ENCODE measurements at places on chromosomes 5 and 9. TPM values are rescaled to one million over a fixed set of nuclear protein-coding genes. Genes with fewer than 3 reads are reported as not detected.
A peak's percentile ranks its signal among the peaks of the same experiment; 100 is the strongest.

GRCh38 chr9:3321186-3321585 is 204.6 kb downstream of the RFX3 start:
- DNase-seq: no peak

GRCh38 chr5:78005021-78005785 is 229.1 kb upstream of the TBCA start:
- no peak for DNase-seq

- DNase-seq: no peak
Observed at GRCh38 chr9:11874414-11874813, 818.8 kb upstream of the TYRP1 start.

DNA sequence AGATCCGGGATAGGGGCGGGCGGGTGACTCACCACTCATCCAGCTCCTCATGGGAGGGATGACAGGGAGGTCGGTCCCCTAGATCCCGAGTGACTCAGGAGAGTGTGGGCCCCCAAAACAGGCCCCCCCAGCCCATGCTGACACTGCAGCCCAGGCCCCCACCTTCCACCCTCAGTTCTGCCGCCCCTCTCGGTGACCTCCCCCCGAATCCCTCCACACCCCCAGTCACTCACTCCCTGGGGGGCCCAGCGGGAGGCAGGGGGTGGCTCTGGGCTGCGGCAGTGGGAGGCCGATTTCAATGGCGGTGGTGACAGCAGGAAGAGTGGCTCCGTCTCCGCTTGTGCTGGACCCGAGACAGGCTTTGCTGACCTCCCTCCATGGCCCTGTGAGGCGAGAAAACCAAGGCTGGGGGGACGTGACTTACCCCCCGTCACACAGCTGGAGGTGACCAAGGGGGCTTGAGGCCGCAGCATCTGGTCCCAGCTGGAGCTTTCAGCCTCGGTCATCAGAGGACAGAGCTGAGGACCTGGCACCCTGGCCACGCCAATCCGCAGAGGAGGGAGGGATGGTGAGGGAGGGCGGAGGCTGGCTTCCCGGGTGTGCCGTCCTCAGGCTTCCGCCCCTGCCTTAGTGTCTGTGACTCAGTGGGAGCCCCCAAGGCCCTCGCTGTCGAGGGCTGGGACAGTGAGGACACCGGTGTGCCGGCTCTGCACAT is 9.0 kb downstream of the GPSM1 start:
- no peak for DNase-seq

DNAJB5 gene
- 10.6 TPM for total RNA-seq

DNA sequence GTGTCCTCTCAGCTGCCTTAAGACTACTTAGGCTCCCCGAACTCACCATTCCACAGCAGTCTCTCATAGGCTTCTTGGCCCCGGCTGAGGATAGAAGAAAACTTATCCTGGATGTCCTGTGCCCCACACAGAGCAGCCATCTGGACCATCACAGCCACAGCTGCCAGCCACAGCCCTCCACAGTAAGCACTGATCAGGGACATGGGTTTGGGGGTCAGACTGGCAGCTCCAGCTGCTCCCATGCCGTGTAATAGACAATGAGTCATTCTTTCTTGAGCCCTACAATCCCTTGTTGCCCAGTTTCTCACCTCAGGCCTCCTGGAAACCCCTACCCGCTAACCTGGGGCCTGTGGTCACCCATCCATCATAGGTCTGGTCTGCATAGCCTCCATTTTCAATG is 5.7 kb downstream of the CREB3 start:
- DNase-seq: no peak

DNA sequence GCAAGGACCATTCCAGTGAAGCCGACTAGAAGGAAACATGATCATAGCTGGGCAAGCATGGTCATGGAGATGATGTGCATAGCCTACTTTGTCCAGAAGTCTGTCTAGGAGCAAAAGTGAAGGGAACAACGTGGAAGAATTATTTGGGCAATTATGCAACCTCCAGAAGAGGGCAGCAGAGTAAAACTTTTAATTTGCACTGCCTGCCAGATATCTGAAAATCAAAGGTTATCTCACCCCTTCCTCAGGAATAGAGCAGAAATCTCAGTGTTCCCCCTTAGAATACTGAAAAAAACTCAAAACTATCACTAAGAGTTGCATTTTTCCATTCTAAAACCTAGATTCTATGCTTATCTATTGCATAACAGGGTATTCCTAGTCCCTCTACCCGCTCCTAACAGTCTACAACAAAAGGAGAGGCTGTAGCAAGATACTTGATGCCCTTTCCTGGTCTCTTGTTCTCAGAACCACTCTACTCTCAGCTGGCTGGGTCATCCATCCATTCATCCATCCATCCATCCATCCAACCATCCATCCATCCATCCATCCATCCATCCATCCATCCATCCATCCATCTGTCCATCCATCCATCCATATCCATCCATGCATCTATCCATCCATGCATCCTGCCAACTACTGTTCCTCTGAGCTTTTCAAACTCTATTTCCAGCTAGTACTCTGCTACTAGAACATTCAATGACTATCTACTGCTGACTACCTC is 8.4 kb upstream of the SETD9 start:
- no peak for DNase-seq

GRCh38 chr5:177596775-177597238 is 3.1 kb upstream of the B4GALT7 start:
- no peak for DNase-seq

KLF4 gene
- 69.4 TPM for total RNA-seq

DNA sequence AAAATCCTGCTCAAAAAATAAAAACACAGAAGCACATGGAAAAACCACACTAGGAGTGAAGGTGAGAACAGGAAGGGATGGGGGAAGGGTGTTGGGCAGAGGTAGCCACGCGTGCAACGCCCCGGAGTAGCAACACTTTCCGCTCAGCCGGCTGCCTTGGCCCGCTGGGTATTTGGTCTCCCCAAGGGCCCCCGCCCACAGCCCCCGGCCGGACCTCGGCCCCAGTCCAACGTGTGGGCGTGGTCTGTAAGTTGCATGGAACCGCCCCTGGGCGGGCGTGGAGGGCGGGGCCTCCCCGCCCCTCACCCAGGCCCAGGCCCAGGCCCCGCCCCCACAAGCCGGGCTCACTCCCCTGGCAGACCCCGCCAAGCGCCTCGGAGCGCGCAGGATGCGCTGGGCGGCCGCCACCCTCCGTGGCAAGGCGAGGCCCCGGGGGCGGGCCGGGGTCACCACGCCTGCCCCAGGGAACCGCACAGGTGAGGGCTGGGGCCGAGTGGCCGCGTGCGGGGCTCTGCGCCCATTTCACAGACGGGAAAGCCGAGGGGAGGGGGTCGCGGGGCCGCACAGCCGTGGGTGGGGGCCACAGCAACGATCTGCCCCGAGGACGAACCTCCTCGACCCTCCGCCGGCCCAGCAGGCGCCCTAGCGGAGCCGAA is at the start of gene SUSD3:
Gene SUSD3 (plus strand): TSS at position 347 of the 656 bp plus-strand sequence. CDS start 42 bp downstream, at position 389.
- peak; percentile 95 for DNase-seq

PCDHGA11 gene
- total RNA-seq: 3.6 TPM

- no peak for DNase-seq
Observed at GRCh38 chr5:141511771-141512325, 23.0 kb downstream of the PCDHGC5 start.

- DNase-seq: no peak
Observed at GRCh38 chr5:37710965-37711364, 128.9 kb downstream of the GDNF start.

GLRA1 gene
- not detected for total RNA-seq

PDLIM4 gene
- total RNA-seq: 47.0 TPM

- peak; percentile 35 for DNase-seq
Observed at GRCh38 chr5:116510517-116510916, 64.1 kb downstream of the SEMA6A start.

SLC26A2 gene
- total RNA-seq: 18.4 TPM

ISL1 gene
- not detected for total RNA-seq

GRCh38 chr9:6052293-6052919 is 37.0 kb upstream of the RANBP6 start:
- no peak for DNase-seq

SHISAL2B gene
- total RNA-seq: not detected

DNA sequence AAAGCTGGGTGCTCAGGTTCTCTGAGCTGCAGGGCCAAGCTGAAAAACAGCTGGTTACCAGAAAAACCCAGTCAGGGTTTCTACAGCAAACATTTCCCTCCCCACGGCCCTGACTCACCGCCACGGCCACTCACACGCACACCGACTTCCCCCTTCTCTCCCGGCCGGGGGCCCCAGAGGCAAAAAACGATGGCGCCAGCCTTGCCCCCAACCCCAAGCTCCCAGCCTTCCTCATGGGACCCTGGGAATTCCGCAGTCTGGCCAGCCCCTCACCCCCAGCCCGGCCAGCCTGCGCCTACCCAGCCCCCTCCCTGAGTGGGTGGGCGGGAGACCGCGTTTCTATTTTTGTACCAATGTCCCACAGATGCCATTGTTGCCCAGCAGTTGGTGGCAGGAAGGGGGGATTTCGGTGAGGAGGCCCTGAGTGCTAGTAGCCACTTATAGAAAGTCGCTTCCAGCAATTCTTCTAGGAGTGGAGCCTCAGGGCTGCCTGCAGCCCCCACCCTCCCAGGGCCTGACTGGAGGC is 18.4 kb downstream of the ENG start:
- no peak for DNase-seq

OBP2B gene
- not detected for total RNA-seq

DNA sequence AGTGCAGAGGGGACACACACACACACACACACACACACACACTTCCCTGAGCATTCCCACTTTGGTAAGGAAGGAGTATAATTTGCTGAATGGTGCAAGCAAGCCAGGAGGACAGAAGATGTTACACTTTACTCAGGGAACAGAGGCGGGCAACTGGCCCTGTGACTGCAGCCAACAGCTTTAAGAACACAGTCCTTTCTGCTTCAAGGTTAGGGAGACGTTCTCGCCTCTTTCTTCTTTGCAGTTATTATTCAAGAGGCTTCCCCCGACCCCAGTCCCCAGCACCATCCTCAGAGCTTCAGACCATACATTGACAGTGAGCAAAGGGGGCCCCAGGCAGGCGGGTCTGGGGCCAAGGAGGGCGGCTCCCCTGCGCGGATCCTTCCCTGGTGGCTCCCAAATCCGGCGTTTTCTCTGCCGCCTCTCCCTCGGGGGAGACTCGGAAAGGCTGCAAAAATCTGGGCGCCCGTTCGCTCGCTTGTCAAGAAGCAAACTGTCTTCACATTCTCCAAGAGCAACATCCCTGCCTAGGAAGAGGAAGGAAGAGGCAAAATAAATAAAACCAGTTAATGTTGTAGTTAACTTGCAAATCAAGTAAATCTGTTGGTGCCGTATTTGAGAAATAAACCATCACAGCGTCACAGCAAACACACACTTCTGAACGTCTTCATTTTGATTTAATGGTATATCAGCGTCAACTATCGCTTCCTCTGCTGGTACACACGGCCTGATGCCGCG is 3.8 kb upstream of the LHX2 start:
- peak; percentile 16 for DNase-seq

DNA sequence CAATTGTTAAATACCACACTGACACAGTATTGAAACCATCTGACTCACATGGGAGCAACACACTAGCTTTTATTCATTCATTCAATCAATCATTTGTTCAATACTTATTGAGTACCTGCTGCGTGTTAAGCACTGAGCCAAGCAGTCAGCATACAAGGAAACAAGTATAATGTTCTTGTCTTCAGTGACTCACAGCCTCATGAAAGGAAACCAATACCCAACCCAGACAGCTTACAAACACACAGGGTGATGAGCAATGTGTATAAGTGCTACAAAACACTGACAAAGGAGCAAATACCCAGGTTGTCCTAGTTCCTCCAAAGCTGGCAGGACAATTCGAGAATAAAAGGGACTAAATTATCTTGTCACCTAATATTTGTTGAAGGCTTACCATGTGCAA is 67.6 kb upstream of the RASEF start:
- no peak for DNase-seq

TAF11L10 gene
- not detected for total RNA-seq

- DNase-seq: no peak
Observed at GRCh38 chr9:2208465-2208864, 193.3 kb downstream of the SMARCA2 start.

- DNase-seq: no peak
Observed at GRCh38 chr5:100165309-100165708, 369.9 kb upstream of the FAM174A start.

SLC25A2 gene
- total RNA-seq: 0.94 TPM

PCDHGA12 gene
- total RNA-seq: 4.0 TPM

- no peak for DNase-seq
Observed at GRCh38 chr5:71887680-71888079, 168.6 kb downstream of the CARTPT start.

- DNase-seq: peak; percentile 27
Observed at GRCh38 chr5:80083101-80083890, 48.1 kb downstream of the THBS4 start.

DNA sequence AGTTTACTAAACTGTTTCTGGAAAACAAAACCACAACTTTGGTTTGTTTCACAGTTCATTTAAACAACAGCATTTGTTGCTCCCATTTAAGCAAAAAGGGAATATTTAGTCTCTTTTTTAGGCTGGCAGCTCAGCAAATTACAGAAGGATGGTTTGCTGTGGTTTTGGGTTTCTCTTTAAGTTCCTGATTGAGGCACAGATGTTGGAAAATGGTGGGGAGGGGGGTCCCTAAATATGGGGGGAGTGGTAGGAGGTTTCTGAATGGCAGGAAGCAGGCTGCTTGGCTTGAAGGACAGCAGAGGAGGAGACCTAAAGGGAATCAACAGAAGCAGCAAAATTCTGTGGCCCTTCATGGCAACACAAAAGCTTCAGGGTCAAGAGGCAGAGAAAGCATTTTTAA is 263.4 kb downstream of the ZSWIM6 start:
- no peak for DNase-seq

DNA sequence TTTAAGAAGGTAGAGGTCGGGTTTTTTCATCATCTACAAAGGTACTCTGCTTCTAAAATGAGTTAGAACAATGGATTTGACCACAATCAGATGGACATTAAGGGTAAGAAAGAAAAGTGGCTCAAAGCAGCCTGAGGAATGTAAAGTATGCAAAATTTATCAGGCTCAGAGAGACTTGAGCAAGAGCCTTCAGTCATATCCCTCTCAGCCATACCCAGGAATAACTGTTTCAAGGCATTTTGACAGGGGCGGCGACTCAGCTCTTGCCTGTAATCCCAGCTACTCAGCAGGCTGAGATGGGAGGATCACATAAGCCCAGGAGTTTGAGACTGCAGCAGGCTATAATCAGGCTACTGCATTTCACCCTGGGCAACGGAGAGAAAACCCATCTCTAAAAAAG is 38.8 kb upstream of the ANXA2R start:
- no peak for DNase-seq

DNA sequence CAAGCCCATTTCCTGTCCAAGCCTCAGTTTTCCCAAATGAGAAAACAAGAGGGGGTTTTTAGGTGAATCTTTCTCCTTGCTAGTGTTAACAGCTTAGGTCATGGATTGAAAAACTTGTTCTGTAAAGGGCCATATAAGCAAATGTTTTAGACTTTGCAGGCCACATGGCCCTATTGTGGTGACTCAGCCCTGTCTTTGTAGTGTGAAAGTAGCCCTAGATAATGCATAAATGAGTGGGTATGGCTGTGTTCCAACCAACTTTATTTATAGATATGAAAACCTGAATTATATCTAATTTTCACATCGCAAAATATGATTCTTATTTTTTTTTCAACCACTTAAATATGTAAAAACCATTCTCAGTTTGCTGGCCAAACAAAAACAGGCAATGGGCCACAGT is 6.9 kb upstream of the BARX1 start:
- no peak for DNase-seq

- DNase-seq: no peak
Observed at GRCh38 chr5:168073991-168074800, 217.2 kb upstream of the WWC1 start.

GRCh38 chr5:112275671-112276070 is 143.4 kb downstream of the EPB41L4A start:
- DNase-seq: no peak

Data from kidney (tissue), 22 donors.